ENCODE measurements at places on chromosomes 7 and 10.

DNA sequence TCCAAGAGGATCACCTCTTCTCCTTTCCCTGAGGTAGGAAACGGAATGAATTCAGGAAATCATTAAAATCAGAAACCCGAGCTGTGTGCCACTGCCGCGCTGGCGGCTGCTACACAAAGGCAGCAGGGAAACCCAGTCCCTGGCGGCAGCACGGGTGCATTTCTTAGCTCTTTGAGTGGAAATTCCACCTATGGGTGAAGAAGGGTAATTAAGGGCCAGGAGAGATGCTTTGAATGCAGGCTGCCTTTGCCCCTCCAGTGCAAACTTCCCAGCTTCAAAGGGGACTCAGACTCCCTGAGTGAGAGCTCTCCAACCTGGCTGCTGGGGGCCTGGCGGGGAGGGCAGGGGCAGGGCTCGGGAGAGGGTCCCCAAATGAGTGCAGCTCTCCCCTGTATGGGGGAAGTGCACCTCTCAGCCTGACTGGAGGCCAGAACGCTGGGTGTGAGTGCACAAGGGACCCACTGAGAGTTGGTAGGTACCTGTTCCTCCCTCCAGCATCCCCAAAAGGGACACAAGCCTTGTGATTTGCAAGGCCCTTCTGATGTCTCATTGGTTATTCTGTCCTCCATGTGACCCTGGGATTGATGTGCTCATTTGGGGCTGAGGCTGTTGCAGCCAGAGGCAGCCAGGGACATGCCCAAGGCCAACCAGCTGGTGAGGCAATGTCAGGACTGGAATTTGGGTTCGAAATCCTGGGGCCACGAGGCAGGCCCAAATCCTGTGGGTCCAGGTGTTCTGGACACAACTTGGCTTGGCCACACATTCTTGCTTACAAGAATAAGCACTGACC is 16.3 kb upstream of the ZMIZ1 start:
- no peak for DNase-seq

- DNase-seq, result no peak
Observed at GRCh38 chr7:151872531-151873401, 4.1 kb downstream of the PRKAG2 start.

GRCh38 chr10:17240616-17241015 is 12.6 kb downstream of the VIM start:
- DNase-seq, result no peak

DNA sequence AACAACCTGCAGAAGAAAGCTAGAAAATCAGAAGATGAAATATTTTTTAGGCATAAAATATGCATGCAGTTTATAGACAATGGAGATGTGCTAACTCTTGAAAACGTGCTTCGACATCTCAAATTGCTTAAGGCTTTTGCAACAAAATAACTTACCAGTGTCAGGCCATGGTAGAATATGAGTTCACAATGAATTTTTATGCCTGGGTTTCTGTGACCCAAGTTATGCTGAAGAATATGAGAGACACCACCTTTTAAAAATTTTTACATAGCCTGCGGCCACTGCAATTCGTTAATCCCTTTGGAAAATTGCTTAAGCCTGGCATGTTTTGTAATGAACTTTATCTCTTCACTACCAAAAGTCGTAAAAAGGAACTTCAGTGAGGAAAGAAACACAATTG is 170.1 kb upstream of the AKR1E2 start:
- DNase-seq, result no peak

- DNase-seq, result no peak
Observed at GRCh38 chr10:119268871-119269506, 61.6 kb downstream of the GRK5 start.

DNA sequence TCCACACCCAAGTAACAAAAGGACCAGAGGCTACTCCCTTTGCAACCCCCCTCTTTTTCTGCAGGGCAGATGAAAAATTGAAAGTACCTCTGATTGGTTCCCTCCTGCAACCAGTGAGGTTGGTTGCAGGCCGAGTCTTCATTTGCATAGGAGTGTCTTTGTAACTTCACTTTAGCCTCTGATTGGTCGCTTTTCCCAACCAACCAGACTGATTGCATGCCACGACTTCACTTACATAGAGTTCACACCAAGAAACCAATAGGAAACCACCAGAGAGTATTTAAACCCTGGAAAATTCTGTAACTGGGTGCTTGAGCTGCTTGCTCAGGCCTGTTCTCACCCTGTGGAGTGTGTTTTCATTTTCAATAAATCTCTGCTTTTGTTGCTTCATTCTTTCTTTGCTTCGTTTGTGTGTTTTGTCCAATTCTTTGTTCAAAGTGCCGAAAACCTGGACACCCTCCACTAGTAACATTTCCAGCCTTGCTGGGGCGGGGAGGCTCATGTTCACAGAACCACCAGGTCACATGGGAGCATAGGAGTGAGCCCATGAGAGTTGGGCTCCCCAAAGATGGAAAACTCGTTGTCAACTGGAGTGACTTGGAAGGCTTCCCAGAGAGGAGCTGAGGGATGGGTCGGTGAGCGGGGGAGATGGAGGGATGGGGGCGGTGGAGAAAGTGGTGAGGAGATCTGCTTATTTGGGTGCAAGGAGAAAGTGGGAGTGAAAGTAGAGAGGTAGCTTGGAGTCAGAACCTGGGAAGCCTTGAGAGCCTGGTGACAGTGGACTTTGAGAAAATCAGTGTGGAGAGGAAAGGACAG is 223.6 kb downstream of the GFRA1 start:
- DNase-seq, result no peak

GRCh38 chr7:44116087-44116788 is 7.1 kb downstream of the POLD2 start:
- no peak for DNase-seq

GRCh38 chr10:45461034-45461433 is 87.0 kb downstream of the ALOX5 start:
- DNase-seq, result no peak

- no peak for DNase-seq
Observed at GRCh38 chr10:102509387-102509786, 5.6 kb downstream of the SUFU start.

DNA sequence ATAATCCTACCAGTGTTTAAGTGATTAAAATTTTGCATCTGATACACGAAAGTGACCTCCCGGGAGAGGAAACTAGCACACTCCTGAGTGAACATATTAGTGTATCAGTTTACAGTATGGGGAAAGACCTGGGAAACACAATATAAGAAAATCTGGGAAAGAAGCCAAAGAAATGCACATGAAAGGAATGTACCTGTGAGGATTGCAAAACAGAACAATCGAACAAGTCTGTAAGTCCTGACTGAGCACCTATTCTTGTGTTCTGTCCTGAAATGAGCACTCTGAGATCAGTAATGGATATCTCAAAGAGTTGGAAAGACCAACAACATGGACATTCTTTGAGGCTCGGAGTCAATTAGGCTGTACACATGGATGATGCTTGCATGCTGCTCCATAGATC is 554.7 kb downstream of the SORCS3 start:
- DNase-seq, result no peak

DNA sequence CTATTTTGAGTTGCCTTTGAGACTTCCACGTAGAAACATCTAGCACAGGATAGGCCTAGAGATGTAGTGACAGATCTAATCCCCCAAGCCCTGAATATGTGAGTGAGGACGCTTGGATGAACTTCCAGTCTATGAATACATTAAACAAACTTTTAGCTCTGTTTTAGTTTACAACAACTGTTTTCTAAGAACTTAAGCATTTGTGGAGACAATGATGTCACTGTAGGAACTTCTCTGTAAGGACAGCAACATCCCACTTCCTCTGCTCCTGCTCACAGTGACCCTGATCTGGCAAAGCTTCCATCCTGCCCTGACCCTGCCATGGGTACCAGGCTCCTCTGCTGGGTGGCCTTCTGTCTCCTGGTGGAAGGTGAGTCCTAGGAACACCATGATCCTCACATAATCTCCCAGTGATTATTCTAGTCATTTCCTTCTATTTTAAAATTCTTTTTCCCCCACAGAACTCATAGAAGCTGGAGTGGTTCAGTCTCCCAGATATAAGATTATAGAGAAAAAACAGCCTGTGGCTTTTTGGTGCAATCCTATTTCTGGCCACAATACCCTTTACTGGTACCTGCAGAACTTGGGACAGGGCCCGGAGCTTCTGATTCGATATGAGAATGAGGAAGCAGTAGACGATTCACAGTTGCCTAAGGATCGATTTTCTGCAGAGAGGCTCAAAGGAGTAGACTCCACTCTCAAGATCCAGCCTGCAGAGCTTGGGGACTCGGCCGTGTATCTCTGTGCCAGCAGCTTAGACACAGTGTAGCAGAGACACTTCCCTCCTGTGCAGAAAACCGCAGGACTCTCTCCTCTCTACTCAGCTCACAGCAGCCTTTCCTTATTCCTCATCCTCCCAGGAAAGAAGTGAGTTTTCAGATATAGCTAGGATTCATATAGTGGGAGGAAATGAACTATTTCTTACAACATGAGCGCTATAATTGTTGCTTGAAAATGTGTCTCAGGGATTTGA is 194.4 kb upstream of the PRSS1 start:
- DNase-seq, result no peak

- no peak for DNase-seq
Observed at GRCh38 chr7:71303566-71303965, 171.6 kb downstream of the GALNT17 start.

DNA sequence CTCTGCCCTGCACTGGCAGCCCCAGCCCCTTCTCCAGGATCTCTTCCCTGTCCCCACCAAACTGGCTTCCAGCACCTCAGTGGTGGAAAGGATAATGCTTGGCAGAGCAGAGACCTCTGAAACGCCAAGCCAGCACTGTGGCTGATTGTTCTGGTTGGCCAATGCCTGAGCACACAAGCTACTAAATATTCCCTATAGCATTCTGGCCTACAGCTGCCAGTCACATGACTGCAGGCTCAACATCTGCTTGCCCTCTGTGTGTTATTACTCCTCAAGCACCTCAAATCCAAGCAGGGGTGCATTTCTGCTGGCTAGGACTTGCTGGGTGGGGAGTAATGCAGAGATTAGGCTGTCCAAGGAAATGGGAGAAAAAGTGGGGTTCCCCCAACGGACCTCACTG is 6.1 kb downstream of the TBATA start:
- DNase-seq, result no peak

- DNase-seq, result no peak
Observed at GRCh38 chr7:105132835-105133234, 118.8 kb downstream of the KMT2E start.

- no peak for DNase-seq
Observed at GRCh38 chr7:45026984-45027773, 27.2 kb downstream of the CCM2 start.

- DNase-seq, result no peak
Observed at GRCh38 chr7:30896783-30897637, 14.6 kb upstream of the AQP1 start.

- no peak for DNase-seq
Observed at GRCh38 chr7:84339306-84339705, 144.7 kb upstream of the SEMA3A start.

GRCh38 chr7:90856351-90857070 is 260.4 kb downstream of the CDK14 start:
- DNase-seq, result no peak

DNA sequence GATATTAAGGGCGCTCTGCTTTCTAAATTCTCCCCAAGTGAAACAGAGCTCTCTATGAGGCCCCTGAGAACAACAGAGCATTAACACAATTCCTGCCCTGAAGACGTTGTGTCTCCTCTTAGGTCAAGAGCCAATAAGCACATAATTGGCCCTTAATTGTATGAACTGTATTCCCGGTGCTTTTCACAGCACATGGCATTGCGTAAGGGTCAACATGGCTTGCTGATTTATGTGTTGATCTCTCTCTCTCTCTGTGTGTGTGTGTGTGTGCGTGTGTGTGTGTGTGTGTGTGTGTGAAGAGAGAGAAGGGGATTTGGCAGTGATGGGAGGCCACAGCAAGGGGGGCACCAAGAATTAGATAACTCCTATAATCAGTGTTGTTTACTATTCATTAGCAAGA is 40.5 kb downstream of the LYZL1 start:
- DNase-seq, result no peak

GRCh38 chr10:89228146-89228545 is 21.0 kb upstream of the CH25H start:
- no peak for DNase-seq

DNA sequence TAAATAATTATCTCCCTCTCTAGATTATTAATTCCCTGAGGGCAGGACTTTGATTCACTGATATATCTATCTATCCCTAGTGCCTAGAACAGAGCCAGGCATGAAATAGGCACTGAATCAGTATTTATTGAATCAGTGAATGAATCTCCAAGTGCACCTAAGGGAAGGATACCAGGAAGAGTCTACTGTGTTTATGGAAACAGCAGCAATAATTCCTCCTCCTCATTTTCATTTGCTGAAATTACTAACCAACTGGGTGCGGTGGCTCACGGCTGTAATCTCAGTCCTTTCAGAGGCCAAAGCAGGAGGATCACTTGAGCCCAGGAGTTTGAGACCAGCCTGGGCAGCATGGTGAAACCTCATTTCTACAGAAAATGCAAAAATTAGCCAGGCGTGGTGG is 161.2 kb downstream of the TCF7L2 start:
- DNase-seq, result no peak

GRCh38 chr7:116731445-116732335 is 59.7 kb downstream of the MET start:
- DNase-seq, result no peak

DNA sequence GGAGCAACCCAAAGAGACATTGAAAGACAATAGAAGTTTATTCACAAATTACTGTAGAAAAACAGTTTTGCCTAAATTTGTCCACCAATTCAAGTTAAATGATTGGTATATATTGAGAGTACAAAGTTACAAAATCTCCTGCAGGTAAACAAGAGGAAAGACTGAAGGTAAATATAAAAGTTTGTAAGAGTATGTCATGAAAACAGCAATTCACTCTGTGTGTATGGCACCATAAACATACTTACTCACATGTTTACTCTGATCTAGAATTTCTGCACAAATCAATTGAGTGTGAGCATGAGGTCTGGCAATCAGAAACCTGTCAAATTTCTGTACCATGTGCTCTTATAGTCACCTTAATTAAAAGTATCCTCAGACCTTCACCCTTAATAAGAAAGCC is 800.9 kb upstream of the MBL2 start:
- DNase-seq, result no peak

DNA sequence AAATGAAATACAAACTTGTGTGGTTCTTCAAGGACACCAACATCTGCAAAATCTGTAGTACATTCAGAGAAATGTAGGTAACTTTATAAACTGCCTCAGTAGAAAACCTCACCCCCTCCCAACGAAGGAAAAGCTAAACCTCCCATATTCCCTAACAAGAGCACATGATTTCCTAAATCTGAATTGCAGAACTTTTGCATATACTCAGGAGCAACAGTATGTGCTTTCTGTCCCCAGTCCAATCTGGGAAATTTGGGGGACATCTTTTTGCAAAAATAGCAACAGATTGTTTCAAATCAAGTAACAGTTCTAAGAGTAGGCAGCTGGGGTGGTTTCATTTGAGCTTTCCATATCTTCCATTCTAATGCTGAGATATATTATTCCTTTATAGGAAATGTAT is 15.8 kb upstream of the MSS51 start:
- no peak for DNase-seq
